ENCODE measurements at places on chromosomes 11 and 22.

GRCh38 chr11:75879737-75880136 lies 64.7 kb downstream of the UVRAG start:
- no peak for DNase-seq

DNA sequence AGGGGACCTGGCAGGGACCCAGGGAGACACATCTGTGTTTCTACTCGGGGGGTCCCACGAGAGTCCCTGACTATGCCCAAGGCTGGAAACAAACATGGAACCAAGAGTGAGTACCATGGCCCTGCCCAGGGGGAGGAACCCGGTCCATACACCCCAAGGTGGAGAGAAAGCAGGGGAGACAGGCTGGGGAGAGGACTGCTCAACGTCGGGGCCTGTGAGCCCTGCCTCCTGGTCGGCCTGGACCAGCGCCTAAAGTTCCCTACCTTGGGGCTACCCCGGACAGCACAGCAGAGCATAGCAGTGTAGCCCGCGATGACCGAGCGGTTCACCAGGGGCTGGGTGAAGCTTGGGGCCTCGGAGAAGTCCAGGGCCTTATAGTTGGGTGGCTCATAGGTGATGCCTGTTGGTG lies 20.2 kb downstream of the MYBPC3 start:
- no peak for DNase-seq

DNA sequence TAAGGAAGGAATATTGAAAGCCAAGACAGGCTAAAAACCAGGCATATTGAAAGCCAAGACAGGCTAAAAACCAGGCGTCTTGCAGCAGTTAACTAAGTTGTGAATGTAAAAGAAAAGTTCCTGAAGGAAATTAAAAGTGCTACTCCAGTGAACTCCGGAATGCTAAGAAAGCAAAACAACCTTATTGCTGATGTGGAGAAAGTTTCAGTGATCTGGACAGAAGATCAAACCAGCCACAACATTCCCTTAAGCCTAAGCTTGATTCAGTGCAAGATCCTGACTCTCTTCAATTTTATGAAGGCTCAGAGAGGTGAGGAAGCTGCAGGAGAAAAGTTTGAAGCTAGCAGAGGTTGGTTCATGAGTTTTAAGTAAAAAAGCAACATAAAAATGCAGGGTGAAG lies 51.4 kb downstream of the PACS1 start:
- no peak for DNase-seq

- no peak for DNase-seq
Measured at GRCh38 chr22:24106385-24107381, 74.6 kb upstream of the SUSD2 start.

GRCh38 chr22:49930596-49931412 lies 12.4 kb downstream of the CRELD2 start:
- peak; percentile 94 for DNase-seq

DNA sequence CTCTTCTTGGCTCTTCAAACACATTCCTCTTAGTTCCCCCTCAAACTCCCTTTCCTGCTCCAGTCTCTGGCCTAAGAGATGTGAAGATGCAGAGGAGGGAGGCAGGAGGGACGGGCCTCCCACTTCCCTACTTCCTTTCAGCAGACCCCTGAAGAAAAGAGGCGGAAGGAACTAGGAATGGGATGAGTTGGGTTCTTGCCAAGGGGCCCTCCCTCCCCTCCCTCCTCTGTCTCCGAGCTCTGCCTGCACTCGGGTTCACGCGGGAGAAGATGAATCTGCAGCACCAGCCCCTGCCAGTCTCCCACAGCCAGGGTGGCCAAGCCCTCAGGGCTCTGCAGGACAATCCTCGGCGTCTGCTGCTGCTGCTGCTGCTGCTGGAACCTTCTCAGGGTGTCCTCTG lies 24.3 kb upstream of the PKNOX2 start:
- no peak for DNase-seq

- DNase-seq = peak; percentile 41
Measured at GRCh38 chr22:46072110-46072881, 78.0 kb upstream of the PPARA start.

DNA sequence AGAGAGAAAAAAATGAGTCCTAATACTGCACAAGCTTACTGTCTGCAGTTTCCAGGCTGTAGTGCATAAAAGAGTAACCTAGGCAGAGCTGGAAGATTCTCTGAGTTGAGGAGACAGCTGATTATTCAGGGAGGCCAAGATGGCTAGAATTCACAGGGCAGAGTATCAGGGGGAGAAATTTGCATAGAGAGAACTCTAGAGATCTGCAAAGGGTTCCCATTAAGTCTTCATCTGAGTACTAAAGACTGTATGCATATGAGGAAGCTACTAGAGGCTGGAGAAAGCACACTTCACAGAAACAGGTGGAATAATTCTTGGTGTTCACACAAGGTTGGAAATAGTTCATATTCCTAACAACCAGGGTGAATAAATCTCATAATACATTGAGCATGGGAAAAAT lies 66.6 kb upstream of the RRAS2 start:
- no peak for DNase-seq

DNA sequence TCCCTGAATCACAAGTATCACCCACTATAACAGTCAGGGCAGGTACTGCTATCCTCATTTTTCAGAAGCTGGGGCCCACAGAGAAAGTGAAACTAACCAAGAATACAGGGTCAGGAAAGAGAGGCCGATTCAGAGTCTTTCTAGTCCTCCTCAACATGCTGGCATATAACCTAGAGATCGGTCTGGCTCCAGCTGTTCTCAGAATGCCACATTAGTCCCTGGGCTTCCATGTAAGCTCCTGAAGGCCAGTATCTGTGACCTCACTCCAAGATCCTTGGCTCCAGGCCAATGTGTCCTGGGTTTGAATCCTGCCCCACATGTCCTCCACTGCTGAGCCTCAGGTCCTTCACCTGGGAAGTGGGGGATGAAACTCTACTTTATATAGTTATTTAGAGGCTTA lies 50.4 kb downstream of the TENM4 start:
- no peak for DNase-seq

DNA sequence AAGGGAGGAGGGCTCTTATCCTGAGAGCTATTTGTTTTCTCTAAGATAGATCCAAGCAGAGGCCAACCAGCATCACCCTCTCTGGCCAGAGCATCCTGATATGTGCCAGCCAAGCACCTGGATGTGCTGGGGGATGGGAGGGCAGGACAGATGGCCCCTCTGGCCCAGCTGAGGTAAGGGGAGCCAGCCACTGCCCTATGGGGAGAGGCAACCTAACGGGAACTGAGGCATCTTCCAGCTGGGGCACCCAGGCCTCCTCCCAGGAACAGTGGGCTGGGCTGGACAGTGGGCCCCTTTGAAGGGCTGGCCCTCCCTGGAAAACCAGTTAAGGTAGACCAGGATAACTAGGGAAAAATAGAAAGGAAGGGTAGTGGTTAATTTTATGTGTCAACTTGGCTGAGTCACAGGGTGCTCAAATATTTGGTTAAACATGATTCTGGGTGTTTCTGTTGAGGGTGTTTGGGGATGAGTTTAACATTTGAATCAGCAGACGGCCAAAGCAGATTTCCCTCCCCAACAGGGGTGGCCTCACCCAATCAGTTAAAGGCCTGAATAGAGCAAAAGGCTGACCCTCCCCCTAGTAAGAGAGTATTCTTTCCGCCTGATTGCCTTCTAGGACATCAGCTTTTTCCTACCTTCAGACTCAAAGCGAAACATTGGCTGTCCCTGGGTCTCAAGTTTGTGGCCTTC lies 595.1 kb downstream of the BUD13 start:
- DNase-seq = no peak

GRCh38 chr22:22785316-22786065 lies 102.1 kb upstream of the IGLL5 start:
- no peak for DNase-seq

DNA sequence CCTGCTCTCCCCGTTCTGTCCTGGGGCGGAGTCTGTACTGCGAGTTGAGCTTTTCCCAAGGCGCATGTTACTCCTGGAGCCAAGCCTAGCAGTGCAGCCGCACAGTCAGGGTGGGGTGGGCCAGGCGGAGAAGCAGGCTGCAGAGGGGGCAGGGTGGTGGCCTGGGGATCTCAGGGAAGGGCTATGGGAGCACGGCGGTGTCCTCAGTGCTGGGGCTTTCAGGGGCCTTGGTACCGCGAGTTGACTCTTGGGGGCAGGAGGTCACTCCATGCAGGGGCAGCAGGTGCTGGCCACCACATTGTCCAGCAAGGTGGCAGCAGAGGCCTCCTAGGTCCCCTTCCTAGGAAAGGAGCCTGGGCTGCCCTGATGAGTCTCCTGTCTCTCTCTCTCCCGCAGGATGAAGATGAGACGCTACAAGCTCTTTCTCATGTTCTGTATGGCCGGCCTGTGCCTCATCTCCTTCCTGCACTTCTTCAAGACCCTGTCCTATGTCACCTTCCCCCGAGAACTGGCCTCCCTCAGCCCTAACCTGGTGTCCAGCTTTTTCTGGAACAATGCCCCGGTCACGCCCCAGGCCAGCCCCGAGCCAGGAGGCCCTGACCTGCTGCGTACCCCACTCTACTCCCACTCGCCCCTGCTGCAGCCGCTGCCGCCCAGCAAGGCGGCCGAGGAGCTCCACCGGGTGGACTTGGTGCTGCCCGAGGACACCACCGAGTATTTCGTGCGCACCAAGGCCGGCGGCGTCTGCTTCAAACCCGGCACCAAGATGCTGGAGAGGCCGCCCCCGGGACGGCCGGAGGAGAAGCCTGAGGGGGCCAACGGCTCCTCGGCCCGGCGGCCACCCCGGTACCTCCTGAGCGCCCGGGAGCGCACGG lies 14.9 kb upstream of the MIEF1 start:
- no peak for DNase-seq

- DNase-seq = no peak
Measured at GRCh38 chr11:65212226-65212801, 30.6 kb downstream of the CAPN1 start.

- peak; percentile 37 for DNase-seq
Measured at GRCh38 chr11:2208691-2209369, 37.2 kb upstream of the TH start.

DNA sequence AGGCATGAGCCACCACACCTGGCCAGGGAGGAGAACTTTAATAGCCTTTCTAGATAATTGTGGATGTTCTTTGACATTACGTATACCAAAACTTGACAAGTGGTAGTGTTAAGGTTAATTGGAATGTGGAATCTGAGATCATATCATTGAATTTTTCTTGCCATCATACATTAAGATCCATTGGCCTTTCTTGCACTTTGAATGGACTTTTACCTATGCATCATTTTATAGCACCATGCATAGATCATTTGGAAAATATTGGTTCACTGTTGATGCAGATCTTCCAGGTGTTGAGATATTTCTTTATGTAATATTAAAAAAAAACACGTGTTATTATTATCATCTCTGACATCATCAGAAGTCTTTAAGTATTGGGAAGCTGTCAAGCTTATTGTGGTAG lies 36.5 kb downstream of the ACER3 start:
- no peak for DNase-seq

GRCh38 chr11:121318848-121319834 lies 26.6 kb downstream of the SC5D start:
- peak; percentile 83 for DNase-seq

DNA sequence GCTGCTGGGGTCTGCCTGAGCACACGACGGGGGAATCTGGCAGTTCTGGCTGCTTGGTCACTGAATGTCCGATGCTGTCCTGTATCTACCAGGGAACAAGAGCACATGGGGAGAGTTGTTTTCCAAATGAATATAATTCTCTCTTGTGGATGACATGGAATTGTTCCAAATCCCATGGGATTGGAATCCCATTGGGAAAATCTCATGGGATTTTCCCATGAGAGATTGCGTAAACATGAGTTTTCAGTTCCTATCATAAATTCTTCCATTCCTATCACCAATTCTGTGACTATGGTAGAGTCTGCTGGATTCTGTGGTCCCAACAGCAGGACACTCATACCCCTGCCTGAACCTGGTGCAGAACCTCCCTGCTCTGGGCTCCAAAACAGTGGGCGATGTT lies 35.6 kb upstream of the IGLL5 start:
- DNase-seq = no peak

DNA sequence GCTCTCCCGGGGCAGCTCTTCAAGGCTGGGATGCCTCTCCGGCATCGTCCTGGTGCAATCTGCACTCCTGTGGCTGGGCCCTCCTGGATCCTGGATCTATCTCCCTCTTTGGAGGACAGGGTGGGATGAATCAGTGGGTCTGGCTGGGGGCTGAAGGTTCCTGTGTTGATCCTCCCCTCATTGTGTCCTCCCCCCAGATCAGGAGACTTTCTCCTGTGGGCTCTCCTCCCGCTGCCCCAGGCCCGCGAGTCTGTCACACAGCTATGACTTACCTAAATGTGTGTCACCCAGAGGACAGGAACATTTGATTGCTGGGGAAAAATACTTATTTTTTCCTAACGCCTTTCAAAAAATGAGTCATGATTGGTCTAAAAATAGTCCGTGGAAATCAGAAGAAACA lies 106.8 kb upstream of the NECTIN1 start:
- DNase-seq = no peak

DNA sequence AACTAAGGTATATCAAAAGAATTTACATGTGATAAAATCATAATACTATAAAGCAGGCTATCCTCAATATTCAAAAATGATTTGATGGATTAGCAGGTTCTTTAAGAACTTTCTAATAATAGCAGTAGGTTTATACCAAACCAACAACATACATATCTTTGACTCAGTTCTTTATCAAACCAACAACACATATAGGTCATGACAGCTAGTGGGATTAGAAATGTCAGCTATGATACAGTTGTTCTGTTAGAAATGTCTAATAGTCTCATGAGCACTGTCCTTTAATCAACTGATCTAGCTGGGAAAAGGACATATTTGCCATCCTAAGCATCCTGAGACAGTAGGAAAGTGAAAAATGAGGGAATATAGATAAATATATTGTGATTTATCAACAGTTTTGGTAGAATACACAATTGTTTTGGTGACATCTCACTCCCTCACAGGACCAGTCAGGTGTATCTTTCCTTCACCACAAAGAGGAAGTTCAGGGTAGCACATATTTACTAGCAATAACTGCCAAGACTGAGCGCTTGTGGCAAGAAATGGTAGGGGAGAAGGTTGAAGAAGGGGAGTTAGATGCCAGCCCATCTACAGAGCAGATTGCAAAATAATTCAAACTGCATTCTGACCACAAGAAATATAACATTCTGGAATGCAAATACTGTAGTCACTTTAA lies 90.8 kb upstream of the APOA1 start:
- DNase-seq = no peak

DNA sequence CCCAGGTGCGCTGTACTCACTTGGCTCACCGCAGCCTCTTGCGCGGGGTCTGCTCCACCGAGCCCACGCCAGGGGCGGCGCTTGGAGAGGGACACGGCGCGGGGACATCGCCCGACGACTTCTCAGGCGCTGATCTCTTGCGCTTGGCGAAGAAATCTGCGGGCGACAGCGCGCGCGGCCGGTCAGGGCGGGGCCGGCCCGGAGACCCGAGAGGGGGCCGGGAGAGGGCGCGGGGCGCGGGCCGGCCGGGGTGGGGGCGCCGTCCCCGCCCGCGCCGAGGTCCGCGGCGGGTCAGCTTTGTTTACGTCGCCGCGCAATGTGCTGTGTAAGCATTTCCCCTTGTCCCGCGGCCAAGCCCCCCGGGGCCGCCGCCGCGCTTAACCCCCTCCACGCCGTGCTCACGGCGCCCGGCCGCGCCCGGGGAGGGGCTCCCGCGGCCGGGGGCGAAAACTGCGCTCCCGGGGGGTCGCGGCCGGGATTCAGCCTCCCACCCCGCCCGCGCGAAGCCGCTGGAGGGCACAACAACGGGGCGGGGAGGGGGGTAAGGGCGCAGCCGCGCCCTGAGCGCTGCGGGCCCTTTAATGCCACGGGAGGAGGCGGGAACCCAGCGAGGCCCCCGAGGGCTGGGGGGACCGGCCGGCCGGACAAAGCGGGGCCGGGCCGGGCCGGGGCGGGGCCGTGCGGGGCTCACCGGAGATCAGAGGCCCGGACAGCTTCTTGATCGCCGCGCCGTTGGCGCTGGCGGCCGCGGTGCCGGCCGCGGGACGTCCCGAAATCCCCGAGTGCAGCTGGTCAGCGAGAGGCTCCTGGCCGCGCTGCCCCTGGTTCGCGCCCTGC lies 1.4 kb downstream of the CDKN1C start:
- no peak for DNase-seq

GRCh38 chr11:102614485-102614884 lies 10.6 kb downstream of the MMP20 start:
- DNase-seq = no peak
